ENCODE measurements at places on chromosomes 5 and 9.

DNA sequence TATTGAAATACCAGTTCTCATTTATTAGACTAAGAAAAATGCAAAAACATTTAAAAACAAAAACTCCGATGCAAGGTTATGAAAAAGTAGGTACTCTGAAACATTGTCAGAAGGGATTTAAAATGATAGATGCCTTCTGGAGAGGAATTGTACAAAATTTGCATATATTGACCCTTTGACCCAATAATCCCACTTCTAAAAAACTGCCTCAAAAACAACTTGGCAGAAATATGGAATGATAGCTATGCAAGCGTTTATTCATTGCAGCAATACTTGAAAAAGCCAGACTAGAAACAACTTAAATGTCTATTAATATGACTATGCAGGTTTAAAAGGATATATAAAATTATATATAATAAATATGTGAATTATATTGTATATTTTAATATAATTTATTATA is 118.4 kb downstream of the PLK2 start:
- ATAC-seq = no peak

- no peak for ATAC-seq
Measured at GRCh38 chr5:104932431-104932830, 1369.8 kb upstream of the NUDT12 start.

- peak; percentile 40 for ATAC-seq
Measured at GRCh38 chr9:111483439-111483857, 735 bp downstream of the ECPAS start.

GRCh38 chr9:99818500-99818899 is 3.2 kb upstream of the NR4A3 start:
- no peak for ATAC-seq

DNA sequence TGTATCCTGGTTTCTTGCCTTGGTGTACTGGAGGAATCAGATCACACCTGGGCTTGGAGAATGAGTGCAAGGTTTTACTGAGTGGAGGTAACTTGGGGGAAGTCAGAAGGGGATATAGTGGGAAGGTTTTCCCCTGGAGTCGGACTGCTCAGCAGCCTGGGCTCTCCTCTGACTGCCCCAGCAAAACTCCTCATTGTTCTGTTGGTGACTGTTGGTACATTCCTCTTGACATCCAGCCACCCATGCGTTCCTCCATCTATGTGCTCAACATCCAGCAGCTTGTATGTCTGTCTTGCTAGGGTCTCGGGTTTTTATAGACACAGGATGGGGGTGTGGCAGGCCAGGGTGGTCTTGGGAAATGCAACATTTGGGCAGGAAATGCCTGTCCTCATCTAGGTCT is 96.0 kb downstream of the ZFAND5 start:
- ATAC-seq = no peak

DNA sequence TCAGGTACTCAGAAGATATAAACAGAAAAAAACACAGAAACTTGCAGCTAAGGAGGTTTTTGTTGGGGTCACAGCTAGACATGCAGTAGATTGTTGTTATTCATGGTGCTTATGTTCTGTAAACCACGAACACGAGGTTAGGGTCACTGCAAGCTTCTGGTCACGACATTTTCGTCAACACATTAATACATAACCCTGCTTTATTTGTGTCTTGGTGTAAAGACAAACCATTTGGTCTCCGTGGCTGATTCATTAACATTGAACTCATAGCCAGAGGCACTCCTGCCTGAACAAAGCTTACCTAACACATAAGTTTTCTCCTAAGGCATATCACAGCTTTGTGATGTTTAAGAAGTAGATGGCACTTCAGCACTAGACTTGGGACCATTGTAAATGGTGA is 16.9 kb downstream of the TEK start:
- no peak for ATAC-seq

DNA sequence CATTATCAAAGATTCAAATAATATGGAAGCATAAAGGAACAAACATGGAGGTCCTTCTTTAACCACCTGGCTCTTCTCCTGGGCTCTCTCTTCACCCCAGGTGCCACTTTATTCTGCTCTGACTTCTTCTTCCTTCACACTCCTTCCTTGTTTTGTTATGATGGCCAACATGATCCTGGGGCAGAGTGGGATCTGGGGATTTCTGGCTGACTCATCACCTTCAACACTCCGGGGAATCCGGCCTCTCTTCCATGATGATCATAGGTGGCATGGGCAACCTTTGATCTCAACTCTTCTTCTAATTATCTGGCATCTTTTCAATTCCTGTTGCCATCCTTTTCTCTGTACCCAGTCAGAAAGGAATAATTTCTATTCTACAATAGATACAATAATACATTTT is 62.1 kb upstream of the TRPC7 start:
- no peak for ATAC-seq

- no peak for ATAC-seq
Measured at GRCh38 chr5:149817539-149818060, 87.5 kb downstream of the PPARGC1B start.

- no peak for ATAC-seq
Measured at GRCh38 chr5:158634714-158635113, 465.0 kb downstream of the EBF1 start.

DNA sequence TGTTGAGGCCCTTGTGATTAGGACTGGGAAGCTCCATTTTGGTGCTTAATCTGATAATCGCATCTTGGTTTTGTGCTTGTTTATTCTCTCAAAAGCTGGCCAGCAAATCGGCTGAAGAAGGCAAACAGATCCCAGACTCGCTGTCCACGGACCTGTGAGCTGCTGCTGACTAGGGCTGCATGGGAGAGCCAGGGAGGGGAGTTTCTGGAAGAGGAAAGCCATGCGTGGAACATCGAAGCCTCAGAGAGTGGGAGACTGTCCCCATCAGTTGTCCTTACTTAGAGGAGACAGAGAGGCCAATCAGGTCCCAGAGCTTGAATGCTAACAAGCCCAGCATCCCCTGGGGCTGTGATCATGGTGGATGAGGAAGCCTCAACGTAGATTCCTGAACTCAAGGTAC is 23.0 kb upstream of the FOXI1 start:
- no peak for ATAC-seq

- ATAC-seq = no peak
Measured at GRCh38 chr9:7545371-7546165, 254.0 kb downstream of the DMAC1 start.

DNA sequence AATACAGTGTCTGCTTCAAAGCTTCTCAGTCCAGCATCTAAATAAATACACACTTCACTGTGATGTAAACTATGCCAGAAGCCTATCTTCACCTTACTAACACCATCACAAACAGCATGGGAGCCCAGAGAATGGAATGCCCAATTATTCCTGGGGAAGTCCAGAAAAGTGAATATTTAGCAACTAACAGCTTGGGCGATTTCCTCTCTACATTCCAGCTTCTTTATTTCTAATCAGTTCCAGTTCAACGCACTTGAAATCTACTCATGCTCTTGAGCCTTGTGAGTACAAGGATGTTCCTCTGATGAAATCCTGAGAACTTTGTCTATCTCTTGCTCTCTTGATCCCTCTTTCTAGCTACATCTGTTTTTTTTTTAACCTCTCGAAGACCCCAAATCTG is 100.4 kb upstream of the C9orf72 start:
- ATAC-seq = no peak

GRCh38 chr9:125262294-125262991 is 817 bp downstream of the GAPVD1 start:
- ATAC-seq = no peak

GRCh38 chr9:136474974-136475865 is 7.6 kb downstream of the SEC16A start:
- ATAC-seq = no peak

GRCh38 chr9:127801955-127802575 is 617 bp upstream of the FPGS start:
- ATAC-seq = no peak

DNA sequence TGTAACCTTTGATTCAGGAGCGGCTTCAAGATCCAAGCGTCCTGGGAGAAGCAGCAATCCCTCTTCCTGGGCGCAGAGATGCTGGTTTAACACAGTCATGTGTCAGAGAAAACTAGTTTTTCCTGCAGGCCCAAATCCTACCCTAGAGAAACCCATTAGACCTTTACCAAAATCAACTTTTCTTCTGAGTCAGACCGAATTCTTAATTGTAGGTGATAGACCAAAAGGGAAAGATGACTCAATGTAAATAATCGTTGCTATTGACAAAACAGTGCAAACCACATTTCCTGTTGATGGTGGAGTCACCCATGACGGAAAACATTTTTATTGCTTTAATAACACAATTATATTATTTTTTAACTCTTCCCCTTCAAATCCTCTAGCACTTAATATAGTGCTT is 40.1 kb downstream of the SLC1A1 start:
- peak; percentile 83 for ATAC-seq

DNA sequence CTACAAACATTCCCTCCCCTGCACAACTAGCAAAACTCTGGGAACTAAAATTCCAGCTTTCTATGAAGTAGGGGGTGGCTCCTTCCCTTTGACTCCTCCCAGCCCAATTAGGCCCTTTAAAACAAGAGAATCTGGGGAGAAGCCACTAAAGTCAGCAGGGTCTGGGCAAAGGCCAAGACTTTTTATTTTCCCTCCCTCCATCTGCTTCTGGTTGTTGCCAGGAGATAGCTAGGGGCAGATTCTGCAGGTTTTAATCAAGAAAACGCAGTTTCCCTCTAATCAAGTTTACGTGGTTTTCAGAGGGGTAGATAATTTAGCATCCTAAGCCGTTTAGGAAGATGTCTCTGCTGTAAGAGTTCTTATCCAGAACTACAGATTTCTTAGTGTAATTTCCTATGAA is 114.5 kb upstream of the CDH6 start:
- ATAC-seq = no peak
